ENCODE measurements at places on chromosomes 2 and 18.

GRCh38 chr18:73975266-73975665 lies 172.4 kb downstream of the FBXO15 start:
- no peak for DNase-seq

- no peak for DNase-seq
Observed at GRCh38 chr2:101617188-101617587, 80.3 kb upstream of the MAP4K4 start.

DNA sequence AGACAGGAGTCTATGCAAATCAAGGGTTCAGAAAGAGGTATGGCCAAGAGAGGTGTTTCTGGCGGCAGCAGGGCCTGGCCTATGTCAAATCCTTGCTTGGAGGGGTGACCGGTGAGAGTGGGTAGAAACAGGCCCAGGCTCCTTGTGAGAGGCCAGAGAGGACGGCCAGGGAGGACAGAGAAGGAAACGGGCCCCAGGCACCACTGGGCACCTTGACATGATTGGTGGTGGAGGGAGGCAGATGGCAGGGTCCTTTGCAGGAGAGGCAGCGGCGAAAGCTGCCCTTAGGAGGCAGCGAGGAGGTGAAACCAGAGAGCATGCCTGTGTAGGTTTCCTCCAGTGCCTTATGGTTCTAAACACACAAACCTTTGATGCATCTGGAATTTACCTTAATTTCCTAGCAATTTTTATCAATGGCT lies 6.2 kb downstream of the RAMP1 start:
- no peak for DNase-seq

- DNase-seq = no peak
Observed at GRCh38 chr18:31645411-31645810, 39.0 kb downstream of the B4GALT6 start.

DNA sequence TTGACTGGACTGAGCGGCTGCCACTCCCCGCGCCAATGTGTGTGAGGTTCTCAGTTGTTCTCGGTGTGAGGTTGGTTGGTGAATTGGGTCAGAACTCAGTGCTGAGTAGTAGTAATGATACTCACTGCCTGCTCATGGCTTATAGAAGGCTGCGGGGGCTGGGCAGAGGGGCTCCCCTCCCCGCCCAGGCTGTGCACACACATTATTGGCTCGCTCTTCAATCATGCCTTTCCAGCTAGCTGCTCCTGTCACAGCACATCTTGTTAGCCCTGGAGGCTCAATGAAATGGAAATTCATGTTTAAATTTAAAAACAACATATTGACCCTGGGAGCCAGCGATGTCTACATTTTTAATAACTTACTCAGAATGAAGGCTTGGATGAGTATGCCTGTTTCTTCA lies 152.8 kb downstream of the CELF4 start:
- no peak for DNase-seq

DNA sequence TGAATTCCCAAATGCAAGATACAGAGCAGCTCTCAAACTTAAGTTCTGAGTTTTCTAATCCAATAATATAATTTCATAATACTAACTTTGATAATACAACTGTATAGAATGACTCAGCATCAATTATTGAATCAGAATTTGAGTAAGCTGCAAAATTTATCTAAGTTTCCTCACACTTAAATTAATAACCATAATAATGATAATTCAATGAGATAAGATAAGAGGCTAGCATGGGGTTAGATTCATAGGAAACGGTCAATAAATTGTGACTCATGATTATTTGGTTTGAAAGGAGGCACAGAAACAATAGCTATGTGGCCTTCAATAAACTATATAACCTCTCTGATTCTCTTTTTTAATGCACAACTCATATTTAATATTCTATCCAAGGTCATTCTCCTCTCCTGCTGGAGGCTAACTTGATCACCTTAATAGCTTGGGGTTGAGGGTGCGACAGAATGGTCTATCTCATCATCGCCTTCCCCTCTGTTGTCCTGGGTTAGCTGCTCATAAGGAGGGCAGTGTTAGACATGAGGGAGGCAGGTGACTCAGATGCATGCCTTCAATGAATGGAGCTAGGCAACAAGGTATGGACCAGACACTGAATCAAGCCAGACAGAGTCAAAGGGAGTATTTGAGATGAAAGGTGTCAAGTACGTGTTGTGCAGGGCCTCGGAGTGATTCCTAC lies 36.2 kb upstream of the BMP10 start:
- no peak for DNase-seq

GRCh38 chr18:34651586-34652369 lies 58.3 kb upstream of the DTNA start:
- DNase-seq = no peak

GRCh38 chr2:218395456-218395825 lies 4.2 kb upstream of the CTDSP1 start:
- DNase-seq = no peak

- no peak for DNase-seq
Observed at GRCh38 chr2:63738019-63738418, 103.7 kb upstream of the UGP2 start.

- DNase-seq = no peak
Observed at GRCh38 chr2:208375491-208376068, 31.0 kb upstream of the PTH2R start.

DNA sequence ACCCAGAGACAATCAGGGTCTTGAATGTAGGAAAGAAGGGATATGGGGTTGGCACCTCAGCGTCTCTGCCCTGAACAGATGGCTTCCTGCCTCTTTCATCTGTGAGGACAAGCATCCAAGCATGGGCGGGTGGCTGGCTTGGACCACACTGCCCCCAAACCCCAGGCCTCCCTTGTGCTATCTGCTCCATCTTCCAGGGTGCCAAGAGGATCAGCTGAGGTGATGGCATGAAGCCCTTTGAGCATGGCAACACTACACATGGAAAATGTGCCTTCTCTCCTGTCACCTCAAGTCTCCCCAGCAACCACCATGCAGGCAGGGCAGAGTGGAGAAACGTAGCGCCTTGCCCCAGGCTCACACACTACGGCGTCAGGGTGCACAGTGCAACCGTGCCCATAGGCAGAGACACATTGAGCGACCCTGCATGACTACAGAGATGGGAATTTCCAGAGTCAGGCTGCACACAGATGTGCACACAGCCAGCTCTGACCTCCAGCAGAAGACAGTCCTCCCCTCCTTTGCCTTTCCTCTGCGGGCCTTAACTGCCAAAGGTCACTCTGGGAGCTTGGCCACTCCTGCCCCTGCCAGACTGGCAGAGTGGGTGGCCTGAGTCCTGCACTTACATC lies 1.5 kb downstream of the KCNIP3 start:
- no peak for DNase-seq

DNA sequence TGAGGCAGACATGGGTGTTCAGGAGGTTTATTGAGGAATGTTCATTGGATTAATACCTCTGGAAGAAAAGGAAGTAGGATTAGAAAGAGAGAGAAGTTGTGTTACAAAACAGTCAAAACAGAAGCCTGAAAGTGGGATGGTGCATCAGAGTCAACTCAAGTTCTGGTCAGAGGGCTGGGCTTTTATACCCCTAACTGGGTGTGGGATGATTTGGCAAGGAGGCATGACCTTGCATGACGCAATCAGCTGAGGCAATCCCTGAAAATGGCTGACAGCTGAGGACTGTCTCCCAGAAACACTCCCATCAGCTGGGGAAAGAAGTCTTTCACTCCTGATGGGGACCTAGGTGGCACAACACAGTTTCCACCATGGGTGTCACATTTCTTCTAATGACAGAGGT lies 818.2 kb downstream of the SATB2 start:
- no peak for DNase-seq

DNA sequence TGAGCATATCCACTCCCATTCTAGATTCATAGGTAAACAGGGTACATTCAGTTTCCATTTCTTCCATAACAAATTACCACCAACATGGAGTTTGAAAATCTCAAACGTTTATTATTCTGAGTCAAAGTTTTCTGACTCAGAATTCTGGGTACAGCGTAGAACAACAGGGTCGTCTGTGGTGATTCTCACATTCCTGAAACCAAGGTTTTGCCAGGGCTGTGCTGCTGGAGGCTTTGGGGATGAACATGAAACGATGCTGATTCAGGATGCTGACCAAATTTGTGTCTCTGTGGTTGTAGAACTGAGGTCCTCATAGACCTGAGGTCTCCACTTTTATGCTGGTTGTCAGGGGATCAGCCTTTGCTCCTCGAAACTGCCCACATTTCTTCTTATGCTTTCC lies 255.7 kb downstream of the DSEL start:
- DNase-seq = no peak

GRCh38 chr18:55376387-55376786 lies 211.6 kb downstream of the TCF4 start:
- no peak for DNase-seq

DNA sequence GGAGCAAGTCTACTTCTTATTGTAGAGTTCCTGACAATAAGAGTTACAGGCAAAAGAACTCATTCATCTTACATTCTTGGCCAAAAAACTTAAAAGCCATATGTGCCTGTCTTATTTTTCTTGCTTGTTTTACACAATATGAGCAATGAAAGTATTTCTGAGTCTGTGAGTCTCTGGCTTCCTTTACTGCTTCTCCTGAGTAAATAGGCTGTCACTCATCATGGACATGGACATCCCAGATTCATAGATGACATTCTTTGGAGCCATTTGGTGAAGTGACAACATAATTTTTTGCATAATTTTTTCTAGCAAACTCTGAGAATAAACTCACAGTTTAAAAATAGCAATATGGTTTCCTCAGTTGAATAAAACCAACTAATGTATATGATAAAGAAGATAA lies 179.3 kb downstream of the SNTG2 start:
- DNase-seq = no peak

- DNase-seq = no peak
Observed at GRCh38 chr18:75143851-75144250, 65.1 kb downstream of the PTGR3 start.

DNA sequence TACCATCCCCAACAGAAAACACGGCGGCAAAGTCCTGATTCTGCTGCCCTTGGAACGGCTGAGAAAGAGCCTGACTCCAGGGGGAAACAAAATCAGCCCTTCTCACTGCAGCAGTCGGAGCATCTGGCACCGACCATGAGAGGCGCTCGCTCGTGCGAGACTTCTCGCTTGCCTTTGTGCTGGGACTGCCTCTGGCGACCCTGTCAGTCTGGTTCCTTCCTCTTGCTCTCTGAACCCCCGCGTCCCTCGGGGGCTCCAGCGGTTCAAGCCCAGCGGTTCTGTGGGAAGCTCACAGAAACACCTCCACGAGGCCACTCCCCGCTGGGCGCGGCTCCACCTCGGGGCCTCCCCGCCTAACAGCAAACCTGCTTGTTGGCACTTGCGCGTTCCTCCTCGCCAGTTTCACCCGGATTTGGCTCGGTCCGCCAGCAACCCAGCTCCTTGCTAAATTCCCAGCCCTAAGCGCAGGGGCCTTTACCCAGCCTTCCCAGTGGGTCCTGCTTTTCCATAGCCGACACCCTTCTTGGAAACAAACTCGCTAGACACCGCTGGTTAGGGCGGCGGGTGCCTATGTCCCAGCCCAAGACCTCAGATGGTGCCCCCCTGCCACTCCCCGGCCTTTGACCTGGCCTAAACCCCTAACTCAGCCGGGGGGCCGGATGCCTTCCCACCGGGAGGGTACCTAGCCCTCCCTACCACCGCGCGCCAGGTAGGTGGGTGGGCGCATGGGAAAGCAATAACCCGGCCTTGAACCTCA lies 2.2 kb downstream of the RND3 start:
- no peak for DNase-seq

- DNase-seq = no peak
Observed at GRCh38 chr2:27131429-27131828, 3.0 kb downstream of the PREB start.

GRCh38 chr18:57640749-57641148 lies 19.1 kb upstream of the NARS1 start:
- DNase-seq = no peak

GRCh38 chr18:67517444-67517765 lies 885 bp upstream of the DSEL start:
- no peak for DNase-seq

DNA sequence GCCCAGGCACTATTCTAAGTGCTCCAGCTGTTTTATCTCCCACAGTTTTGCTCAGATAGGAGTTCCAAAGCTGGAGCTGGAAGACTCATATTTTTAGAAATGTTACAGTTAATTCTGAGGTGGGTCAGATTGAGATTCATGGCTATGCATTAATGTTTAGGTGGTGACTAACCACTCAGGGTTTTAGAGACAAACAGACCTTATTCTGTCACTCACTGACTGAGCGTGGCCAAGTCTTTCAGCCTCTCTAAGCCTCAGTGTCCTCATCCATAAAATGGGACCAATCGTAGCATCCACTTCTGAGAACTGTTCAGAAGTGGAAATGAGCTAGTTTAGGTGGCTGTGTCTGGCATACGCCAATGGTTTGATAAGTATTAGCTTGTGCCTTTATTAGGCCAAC lies 4.3 kb upstream of the CASP8 start:
- DNase-seq = no peak

GRCh38 chr2:72583376-72583775 lies 242.5 kb downstream of the EXOC6B start:
- no peak for DNase-seq

GRCh38 chr18:43543236-43543635 lies 265.9 kb upstream of the SYT4 start:
- no peak for DNase-seq

- no peak for DNase-seq
Observed at GRCh38 chr2:70709275-70710037, 58.5 kb downstream of the ADD2 start.

- DNase-seq = no peak
Observed at GRCh38 chr2:158473719-158474392, 17.1 kb downstream of the PKP4 start.

DNA sequence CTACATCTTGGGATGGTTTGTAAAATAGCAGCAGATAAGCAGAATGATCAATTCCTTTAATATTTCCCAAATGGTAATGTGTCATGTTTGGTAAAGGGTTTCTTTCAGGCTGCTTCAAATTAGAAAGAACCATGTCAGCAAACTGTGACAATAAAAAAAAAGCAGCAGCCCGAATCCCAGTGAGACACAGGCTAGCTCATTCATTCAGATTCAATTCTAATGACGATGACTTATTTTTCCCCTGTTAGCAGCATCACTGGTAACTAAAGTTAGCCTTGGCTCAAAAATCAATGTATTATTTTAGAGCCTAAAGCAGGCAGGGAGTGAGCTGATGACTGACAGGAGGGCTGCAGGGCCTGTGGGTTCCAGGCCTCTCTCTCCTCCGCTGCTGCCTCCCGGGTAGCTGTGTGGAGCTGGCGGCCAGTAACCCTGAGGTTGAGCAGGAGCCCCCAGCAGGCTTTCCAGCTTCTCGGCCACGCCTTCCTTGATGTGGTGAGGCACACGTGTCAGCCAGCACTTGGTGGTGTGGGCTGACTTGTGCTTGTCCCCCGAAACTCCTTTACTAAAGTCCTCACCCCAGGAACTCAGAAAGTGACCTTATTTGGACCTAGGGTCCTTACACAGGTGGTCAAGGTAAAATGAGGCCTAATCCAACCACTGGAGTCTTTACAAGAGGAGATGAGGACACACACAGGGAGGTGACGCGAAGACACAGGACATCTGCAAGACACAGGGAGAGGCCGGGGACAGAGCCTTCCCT lies 120.5 kb upstream of the HS6ST1 start:
- DNase-seq = no peak

- no peak for DNase-seq
Observed at GRCh38 chr2:158097481-158097880, 4.2 kb upstream of the UPP2 start.

GRCh38 chr18:79484661-79485621 lies 89.2 kb downstream of the NFATC1 start:
- no peak for DNase-seq

GRCh38 chr2:137806068-137806805 lies 158.0 kb upstream of the HNMT start:
- no peak for DNase-seq

Data from stimulated activated CD4-positive, alpha-beta T cell treated with anti-CD3 and anti-CD28 coated beads, Interleukin-2, amount 100 ng/mL, for 48 hours (primary cell).